ENCODE measurements at places on chromosomes 2 and 18.

- DNase-seq, result no peak
Measured at GRCh38 chr2:221235941-221236340, 336.2 kb downstream of the EPHA4 start.

GRCh38 chr2:84065857-84066256, 393.2 kb downstream of the SUCLG1 start:
- DNase-seq, result no peak

DNA sequence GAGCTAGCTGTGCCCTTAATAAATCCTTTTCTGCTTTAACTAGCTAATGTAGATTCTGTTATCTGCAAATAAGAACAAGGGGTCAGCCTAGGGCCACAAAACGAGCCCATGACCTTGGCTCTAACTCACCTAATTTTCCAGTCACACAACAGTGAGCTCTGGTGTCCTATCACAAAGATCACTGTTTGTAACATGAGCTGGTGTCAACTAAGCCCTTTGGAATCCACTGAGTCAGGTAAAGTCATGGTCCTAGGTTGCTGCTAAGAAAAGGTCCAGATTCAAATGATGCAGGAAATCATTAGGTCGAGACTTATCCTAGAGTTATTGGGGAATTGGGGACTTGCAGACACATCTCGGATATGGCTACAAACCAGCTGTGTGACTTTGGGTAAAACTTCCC, 49.9 kb downstream of the ST8SIA5 start:
- no peak for DNase-seq

- DNase-seq, result no peak
Measured at GRCh38 chr2:143468341-143468888, 339.2 kb downstream of the ARHGAP15 start.

DNA sequence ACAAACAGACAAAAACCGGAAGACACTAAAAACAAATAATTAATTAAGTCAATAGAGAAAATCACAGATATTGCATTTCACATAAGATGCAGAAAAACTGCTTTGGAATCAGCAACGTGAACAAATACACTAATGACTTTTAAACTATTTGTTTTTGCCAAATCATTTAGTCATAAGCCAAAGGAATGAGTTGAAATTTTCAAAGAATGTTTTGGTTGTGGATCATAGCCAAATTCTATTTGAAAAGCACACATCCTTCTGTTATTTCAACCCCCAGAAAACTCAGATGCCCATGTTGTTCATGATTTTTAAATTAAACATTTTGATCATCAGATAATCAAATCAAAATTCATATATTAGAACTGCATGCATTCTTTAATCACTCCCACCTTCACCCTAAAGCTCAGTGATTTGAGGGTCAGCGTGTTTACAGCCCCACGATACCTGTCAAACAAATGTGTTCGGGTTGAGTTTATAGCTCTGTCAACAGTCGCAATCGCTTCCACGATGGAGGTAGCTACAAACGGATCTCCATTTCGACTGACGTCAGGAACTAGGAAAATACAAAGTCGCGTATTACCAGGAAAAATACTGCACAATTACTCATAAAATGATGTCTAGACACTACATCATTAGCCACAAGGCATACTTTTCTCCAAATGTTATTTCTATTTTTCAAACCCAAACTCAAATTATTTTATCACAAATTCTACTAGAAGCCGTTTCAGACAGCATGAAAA, 90.2 kb downstream of the PXDN start:
- DNase-seq, result peak; percentile 18

GRCh38 chr2:230976671-230977171, 19.2 kb upstream of the SPATA3 start:
- DNase-seq, result no peak

- no peak for DNase-seq
Measured at GRCh38 chr18:23890589-23890988, 124.0 kb upstream of the TTC39C start.

DNA sequence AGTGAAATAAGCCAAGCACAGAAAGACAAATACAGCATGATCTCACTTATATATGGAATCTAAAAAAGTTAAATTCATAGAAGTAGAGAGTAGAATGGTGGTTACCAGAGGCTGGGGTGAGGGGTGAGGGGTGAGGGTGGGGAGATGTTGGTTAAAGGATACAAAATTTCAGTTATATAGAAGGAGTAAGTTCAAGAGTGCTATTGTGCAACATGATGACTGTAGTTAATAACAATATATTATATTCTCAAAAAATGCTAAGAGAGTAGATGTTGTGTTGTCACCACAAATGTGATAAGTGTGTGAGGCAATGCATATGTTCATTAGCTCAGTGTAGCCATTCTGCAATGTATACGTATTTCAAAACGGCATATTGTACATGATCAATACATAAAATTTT, 26.4 kb upstream of the GULP1 start:
- DNase-seq, result no peak

DNA sequence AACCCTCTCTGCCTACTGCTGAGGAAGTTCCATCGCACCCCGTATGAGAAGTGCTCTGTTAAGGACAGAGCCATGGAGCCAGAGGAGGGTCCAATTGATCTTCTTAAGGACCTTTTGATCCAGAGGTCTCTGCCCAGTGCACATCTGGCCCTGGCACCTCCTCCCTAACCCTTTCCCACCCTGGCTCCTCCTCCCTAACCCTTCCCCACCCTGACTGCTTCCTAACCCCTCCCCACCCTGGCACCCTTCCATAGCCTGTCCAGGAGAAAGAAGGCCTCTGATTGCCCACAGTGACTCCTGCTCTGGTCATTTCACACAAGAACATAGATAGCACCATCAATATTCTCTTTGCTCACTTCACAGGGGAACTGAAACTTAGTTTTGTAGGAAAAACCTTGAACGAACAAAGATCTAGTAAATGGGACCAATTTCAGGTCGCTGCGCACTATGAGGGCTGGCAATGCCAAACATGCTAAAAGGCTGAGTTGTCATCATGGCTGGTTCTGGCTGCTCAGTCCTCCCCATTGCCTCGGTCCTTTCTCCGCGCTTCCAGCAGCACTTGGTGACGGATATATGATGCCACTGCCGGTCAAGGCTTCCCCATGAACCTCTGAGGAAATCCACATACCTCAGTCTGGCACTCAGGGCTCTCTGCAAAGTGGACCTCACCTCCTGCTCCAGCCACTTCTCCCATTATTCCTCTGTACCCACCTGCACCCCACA, 49.2 kb downstream of the PKDCC start:
- no peak for DNase-seq

GRCh38 chr2:187429989-187430388, 18.1 kb downstream of the CALCRL start:
- peak; percentile 13 for DNase-seq

DNA sequence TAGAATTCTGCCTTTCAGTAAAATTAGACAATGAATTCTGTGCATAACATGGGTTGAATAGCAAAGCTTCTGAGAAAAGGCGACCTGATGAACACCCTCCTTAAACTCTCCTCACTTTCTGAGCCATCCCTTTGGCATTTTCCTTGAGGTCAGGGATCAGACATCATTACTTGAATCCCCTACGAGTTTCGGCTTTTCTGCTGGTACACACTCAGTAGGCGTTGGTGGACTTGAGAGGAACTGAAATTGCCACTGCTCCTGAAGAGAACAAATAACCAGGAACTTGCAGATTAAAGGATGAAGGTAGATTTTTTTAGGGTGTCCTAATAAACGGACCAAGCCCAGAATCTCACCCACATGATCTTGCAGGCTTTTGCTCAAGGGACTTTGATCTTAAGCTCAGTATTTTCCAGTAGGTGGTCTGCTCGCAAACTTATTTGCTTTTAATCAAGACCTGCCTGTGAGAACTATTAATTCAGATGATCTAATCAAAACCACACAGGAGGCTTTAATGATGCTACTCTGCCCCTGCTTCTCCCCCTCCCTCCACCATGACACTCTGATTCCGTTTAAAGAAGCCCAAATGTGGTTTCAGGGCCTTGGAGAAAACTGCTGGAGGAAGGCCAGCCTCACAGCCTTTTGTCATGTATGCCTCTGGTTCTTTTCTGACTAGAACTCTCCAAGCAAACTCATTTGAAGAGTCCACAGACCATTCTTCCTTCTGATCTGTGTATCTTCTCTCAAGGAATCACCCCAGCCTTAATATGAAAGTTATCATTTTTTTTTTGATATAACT, 124.9 kb downstream of the PRKCE start:
- no peak for DNase-seq

DNA sequence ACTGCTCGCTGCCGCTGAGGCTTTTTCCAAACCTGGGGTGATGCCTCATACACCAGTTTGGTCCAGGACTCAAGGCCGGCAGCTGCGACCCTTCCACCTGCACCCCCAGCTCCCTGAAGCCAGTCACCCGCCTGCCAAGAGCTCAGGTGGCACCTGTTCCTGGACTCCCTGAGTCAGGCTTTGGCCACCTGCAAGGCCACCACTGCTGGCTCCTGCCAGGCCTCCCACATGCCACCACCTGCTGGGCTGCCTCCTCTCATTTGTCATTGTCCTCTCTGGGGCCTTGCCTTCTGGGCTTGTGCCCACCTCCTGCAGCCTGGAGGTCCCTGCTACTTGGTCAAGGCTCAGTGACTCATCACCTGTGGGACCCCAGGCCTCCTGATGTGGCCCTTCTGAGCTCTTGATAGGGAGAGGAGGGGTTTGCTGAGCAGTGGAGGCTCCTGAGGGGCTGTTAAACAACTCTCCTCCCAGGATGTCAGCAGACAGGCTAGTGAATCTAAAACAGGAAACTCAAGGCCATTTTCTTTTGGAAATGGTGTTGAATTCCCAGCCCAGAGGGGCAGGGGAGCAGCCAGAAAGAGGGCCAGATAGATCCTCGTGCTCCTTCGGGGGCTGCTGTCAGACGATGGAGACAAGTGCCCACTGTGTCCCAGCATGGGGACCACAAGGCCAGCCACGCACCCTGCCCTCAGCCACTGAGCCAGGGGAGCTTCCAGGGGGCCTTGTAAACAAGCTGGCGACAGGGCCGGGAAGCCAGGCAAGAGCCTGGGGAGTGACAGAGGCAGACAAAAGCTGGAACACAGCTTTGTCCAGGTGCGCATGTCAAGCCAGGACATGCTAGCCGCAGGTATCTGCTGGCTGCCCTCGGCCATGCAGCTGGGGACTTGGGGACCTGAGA, 416.8 kb downstream of the LRATD1 start:
- DNase-seq, result no peak

- no peak for DNase-seq
Measured at GRCh38 chr2:27431395-27431794, 3.0 kb downstream of the NRBP1 start.

GRCh38 chr18:79560042-79560860, 119.4 kb upstream of the CTDP1 start:
- no peak for DNase-seq

GRCh38 chr2:144801766-144802165, 281.8 kb upstream of the ZEB2 start:
- peak; percentile 23 for DNase-seq

DNA sequence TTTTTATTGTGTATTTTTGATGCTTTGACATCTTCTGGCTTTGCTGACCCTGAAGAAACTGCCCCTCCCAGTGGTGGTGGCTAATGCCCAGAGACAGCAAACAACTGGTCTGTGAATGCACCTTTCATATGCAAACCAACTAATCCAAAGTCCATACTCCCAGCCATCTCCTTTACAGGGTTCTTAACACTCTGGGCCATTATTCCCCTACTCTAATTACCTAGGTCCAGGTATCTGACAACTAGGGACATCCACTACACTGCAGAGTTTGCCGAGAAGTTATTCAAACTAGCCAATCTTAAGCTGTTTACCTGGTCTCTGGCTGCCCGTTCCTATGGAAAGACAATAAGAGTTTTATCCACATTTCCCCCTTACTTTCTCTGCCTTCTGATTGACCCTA, 73.6 kb downstream of the FSHR start:
- DNase-seq, result no peak

DNA sequence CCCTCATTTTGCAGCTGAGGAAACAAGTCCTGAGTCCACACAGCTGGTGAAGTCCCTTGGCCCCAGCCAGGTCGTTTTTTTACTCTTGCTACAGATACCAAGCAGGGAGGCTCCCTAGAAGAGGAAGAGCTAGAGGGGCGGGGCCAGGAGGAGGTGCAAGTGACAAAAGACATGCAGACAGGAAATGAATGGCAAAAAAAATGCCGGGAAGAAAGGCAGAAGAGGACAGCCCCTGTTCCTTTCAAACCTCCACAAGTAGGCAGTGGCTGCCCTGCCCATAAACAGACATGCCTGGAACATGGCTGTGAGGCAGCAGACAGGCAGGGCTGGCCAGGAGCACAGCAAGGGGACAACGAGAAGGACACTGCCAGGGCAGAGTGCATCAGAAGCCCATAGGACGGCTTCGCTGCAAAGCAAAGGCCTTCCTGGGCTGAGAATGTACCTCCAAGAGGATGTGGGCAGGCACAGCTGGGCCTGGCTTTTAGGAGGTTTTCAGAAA, 108.7 kb downstream of the ZBTB7C start:
- DNase-seq, result no peak

DNA sequence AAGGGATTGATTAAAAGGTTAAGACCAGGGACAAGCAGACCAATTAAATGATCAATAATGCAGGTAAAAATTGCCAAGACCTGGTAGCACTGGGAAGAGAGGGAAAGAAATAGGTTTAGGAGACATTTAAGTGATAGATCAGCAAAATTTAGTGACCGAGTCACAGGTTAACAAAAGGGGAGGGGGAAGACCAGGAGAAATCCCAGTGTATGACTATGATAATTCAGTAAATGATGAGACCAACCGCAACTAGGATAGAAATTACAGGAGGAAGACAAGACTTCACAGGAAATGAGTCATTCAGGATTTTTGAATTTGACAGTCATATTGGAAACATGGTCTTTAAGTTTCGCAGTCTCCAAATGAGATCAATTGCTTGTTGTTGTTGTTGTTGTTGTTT, 62.9 kb downstream of the COBLL1 start:
- no peak for DNase-seq

GRCh38 chr18:79687806-79688205, 8.2 kb downstream of the CTDP1 start:
- DNase-seq, result no peak

- DNase-seq, result no peak
Measured at GRCh38 chr2:72057308-72057707, 90.4 kb downstream of the CYP26B1 start.

GRCh38 chr2:20758997-20759396, 63.9 kb downstream of the LDAH start:
- no peak for DNase-seq

DNA sequence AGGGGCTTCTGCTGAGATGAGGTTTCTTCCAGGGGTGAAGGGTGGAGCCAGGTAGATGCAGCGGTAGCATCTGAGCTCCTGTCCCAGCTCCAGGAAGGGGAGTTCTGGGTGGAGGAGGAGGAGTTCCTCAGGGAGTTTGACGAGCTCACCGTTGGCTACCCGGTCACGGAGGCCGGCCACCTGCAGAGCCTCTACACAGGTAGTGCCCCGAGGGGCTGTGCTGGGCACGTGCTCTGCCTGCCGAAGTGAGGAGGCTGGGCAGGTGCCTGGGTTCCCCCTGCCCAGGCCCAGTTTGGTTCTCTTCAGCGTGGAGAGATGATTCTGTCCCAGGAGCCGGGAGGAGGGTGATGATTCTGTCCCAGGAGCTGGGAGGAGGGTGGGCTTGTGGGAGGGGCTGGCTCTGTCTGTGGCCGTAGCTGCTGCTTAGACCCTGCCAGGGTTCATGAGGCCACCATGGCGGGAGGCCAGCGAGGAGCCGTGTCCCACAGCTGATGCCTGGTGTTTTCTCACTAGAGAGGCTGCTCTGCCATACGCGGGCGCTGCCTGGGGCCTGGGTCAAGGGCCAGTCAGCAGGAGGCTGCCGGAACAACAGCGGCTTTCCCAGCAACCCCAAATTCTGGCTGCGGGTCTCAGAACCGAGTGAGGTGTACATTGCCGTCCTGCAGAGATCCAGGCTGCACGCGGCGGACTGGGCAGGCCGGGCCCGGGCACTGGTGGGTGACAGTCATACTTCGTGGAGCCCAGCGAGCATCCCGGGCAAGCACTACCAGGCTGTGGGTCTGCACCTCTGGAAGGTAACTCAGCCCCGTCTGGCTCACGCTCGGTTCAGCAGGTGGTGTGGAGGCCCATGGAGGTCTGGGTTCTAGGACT, 8.2 kb downstream of the CAPN10 start:
- no peak for DNase-seq
